RKO (cell line): ENCODE measurements at places on chromosomes 7 and 10.

- peak; percentile 9 for DNase-seq
Observed at GRCh38 chr10:89645742-89646172, 715 bp upstream of the PANK1 start.

DNA sequence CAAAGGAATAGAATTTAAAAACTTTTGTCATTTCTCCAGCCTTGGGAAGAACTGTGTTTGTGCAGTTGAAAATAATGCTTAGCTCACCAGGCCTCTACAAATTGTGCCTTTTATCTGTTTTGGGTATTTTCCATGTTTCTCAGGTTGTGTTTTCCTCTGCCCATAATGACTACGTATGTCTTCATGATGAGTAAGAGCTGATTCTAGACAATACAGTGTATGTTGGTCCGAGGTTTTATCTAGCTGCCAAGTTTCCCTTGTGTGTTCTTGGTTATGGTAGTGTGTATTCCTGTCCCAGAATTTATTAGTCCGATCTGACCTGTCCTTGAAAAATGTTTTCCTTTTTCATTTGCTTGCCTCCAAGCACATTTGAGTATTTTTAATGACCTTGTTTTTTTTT lies 83.7 kb upstream of the GLCCI1 start:
- DNase-seq, result peak; percentile 22

GRCh38 chr7:38280000-38280399 lies 6.6 kb upstream of the TARP start:
- DNase-seq, result no peak

DNA sequence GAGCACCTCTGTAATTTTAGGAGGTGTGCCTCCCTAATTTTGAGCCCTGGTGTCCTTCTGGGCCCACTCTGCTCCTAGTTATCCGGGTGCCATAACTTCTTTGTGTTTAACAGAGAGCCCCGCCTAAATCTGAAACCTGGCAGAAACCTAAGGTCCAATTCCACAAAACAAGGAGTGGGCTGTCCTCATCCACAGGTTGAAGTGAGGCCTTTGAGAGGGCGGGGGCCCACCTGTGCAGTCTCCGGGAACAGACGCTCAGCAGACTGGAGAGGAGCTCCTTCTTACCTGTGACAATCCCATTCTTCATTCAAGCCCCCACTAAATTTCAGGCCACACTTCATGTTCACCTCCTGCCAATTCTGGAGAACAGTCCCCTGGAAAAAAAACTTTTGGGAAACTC lies 10.9 kb downstream of the TMEM72 start:
- DNase-seq, result no peak

DNA sequence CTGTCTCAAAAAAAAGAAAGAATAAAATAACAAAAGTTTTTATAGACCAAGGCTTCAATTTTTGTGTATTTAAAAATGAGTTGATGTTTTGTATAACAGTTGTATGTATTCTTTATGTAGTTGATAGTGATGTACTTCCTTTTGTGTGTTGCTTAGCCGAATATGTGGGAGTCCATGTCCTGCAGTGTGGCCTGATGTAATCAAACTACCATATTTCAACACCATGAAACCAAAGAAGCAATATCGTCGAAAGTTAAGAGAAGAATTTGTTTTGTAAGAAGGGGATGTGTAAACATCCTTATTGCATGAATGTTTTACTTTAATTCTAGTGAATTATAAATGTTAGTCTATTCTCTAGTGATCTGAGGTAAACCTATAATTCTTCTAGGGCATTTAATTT lies 56.6 kb downstream of the MPLKIP start:
- no peak for DNase-seq

DNA sequence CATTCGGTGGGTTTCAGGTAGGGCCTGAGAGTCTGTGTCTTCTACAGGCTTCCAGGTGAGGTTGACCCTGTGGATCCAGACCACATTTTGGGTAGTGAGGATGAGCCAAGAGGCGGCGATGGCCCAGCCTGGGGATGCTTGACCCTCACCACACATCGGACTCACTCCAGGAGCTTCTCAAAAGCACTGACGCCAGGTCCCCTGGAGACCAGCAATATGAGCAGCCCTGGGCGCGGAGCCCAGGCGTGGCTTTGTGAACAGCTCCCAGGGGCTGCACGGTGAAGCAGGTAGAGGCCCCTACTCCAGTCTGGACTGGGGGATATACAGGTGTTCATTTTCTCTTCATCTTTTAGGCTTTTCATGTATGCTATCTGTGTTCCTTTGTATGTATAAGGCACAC lies 139.7 kb upstream of the PCBD1 start:
- DNase-seq, result no peak

DNA sequence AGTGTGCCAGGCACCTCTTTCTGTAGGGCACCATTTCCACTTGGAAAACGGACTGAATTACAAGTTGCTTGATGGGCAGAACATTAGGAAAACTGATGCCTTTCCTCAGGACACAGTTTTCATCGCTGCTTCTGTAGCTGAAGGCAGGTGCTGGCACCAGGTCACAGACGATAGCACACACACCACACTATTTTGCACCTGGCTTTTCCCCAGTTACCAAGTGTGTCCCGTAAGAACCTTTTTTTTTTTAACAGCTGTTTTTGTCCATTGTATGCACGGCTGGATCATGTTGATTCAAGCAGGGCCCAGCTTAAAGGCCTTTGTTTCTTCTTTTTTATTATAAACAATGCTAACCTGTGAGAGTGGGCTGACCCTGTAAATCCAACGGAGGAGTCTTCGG lies 1.3 kb upstream of the GET4 start:
- DNase-seq, result no peak

GRCh38 chr10:19853831-19854230 lies 37.6 kb downstream of the PLXDC2 start:
- no peak for DNase-seq

DNA sequence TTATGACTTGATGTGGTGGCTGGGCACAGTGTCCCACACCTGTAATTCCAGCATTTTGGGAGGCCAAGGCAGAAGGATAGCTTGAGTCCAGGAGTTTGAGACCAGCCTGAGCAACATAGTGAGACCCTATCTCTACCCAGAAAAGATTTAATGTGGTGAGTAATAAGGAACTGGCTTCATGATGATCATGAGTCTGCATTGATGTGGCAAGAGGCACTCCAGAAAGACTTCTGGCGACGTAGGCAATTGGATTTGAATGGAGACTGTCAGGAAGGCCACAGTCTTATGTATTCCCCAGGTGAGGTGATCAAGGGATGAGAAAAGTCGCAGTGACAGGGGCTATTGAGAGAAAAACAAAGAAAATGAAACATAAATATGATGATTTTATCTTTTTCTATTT lies 138.0 kb downstream of the CACNB2 start:
- no peak for DNase-seq

GRCh38 chr10:96987842-96988175 lies 155.7 kb downstream of the LCOR start:
- DNase-seq, result no peak

DNA sequence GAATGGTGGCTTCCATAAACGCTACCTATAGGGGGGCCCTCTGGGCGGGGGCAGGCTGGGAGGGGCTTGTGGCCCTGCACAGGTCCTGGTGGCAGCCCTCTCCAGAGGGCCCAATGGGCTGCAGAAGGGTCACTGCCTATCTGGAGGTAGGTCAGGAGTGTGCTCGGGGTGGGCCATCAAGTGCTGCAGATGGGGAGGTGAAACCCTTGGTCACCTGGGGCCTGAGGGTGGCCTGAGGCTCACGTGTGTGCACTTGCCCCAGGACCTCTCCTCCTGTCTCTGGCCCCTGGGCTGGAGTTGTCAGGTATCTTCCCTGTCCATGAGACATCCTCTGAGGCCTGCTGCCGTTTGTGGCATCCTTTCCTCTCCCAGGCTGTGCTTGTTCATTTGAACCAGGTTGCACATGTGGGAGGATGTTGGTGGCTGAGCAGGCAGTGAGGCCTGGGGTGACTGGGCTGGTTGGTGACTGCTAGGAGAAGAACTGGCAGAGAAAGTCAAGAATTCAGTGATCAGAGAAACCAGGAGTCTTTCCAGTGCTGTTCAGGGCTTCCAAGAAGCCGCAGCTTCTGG lies 21.1 kb upstream of the SH2D4B start:
- DNase-seq, result no peak

- no peak for DNase-seq
Observed at GRCh38 chr7:77335581-77335980, 80.6 kb downstream of the GSAP start.

GRCh38 chr7:51126324-51126723 lies 190.3 kb downstream of the COBL start:
- DNase-seq, result no peak
